ENCODE measurements at places on chromosomes 12 and 14.

DNA sequence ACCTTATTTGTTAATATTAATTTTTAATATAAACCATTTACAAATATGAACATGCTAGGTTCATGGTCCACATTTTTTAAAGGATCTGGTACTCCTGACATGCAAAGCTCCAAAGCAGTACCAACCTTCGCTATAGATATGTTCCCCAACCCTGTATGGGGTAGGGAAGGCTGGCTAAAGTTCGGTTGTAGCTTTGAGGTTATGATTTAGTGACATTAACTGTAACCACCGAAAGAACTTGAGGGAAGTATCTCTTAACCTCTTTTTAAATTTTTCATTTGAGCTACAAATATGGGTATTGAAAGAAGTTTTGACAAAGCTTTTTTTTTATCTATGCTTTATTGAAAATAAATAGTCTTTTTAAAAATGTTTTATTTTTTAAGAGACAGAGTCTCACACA, 115.5 kb downstream of the DYRK2 start:
- no peak for DNase-seq

GRCh38 chr12:10562306-10562933, 51.0 kb downstream of the MAGOHB start:
- DNase-seq, result no peak

- DNase-seq, result no peak
Observed at GRCh38 chr14:63692310-63693020, 35.4 kb downstream of the SGPP1 start.

GRCh38 chr14:58770491-58770982, 132.8 kb downstream of the DACT1 start:
- no peak for DNase-seq

- DNase-seq, result peak; percentile 14
Observed at GRCh38 chr12:46267825-46268582, 839 bp downstream of the SLC38A1 start.

DNA sequence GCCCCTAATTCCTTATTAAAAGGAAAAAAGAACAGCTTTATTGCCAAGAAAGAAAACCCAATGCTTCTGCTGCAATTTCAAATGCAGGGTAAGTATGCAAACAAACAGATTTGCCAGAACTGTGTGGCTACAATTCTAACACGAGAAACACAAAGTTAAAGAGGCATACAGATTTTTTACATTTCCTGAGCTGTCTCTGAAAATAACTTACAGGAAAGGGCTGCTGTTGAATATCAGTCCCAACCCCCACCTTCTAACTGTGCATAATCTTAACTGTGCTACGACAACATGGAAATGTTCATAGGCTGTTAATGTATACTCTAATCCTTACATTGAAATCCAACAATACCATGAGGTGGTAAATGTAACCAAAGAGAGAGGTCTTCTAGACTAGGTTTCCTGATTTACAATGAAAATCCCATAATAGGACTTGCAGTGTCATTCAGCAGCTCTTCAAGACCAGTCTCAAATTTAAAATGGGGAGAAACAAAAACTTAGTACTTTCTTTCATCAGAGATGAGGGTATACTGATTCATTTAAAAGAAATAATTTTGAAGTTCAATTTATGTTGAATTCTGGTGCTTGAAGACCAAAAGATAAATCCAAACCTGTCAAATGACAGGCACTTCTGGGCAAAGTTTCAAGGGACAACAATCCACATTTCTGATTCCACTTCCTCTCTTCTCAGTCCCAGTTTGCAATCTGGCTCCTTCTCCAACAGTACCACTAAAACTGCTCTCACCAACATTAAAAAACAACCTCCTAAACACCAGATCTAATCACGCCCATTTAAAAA, 14.4 kb downstream of the FGD6 start:
- DNase-seq, result no peak

- DNase-seq, result no peak
Observed at GRCh38 chr12:105880824-105881388, 257.8 kb downstream of the NUAK1 start.

DNA sequence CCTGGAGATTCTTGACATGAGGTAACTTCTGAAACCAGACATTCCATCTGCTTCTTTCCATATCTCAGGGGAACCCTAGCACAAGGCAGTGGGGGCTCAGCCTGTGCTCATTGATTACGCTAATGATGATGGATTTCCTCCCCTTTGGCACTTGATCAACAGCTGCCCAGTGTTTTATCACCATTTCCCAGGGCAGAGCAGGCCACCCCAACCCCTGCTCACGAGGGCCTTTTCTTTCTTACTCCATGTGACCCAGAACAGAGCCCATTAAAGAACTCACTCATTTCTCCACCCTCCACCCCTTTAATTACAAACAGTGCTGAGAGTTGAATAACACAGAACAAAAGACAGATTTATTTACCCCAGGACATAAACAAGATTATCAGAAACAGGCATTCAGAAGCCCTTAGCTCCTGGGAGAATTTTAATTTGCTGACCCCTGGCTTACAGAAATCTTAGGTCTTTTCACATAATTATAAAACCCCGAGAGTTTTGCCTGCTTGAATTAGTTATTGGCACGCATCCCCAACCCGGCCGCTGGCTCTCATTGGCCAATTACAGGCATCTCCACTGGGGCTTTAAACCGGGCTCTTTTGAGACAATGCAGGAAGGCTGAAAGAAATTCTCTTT, 32.0 kb upstream of the CCDC60 start:
- DNase-seq, result no peak

DNA sequence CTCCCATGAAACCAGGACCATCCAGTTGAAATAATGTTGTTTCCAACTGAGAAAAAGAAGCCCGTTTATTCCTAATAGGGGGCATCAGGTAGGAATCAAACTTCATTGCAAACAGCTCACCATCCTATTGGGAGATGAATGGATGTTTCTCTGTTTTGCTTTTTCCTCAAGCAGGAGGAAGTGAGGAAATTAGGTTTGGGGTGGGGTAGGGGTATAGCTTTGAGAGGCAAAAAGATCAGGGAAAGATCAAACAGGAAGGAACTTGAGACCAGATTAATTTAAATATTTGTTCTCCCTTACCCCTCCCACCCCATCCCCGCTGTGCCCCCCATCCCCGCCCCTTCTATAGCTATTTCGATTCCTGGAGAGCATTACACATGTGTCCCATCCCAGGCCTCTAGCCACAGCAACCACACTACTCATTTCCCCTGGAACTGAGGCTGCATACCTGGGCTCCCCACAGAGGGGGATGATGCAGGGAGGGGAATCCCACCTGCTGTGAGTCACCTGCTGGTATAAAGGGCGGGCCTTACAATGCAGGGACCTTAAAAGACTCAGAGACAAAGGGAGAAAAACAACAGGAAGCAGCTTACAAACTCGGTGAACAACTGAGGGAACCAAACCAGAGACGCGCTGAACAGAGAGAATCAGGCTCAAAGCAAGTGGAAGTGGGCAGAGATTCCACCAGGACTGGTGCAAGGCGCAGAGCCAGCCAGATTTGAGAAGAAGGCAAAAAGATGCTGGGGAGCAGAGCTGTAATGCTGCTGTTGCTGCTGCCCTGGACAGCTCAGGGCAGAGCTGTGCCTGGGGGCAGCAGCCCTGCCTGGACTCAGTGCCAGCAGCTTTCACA, at the start of gene IL23A:
IL23A (plus strand) TSS at position 577 of the 850 bp plus-strand sequence; CDS start at position 738, 161 bp downstream.
- peak; percentile 42 for DNase-seq

- DNase-seq, result no peak
Observed at GRCh38 chr12:114695305-114695592, 11.3 kb upstream of the TBX3 start.

GRCh38 chr14:77583657-77584056, 32.8 kb downstream of the SPTLC2 start:
- DNase-seq, result no peak

DNA sequence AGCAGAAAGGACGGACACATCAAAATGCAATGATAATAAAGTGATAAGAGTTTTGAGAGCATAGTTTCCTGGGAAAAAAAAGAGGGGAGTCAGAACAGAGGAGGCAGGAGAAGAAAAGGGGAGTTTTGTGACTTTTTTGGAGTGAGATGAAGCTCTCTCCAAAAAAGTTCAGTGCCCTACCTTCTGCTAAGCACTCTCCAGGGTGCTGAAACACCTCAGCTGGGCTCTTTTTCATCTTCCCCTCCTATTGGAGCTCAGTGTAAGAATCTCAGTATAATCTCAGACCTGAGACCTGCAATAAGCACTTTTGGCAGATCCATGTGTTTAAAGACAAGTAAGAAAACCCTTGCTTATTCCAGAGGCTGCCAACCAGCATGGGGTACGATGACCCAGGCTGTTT, 58.9 kb upstream of the SRRM4 start:
- DNase-seq, result no peak

DNA sequence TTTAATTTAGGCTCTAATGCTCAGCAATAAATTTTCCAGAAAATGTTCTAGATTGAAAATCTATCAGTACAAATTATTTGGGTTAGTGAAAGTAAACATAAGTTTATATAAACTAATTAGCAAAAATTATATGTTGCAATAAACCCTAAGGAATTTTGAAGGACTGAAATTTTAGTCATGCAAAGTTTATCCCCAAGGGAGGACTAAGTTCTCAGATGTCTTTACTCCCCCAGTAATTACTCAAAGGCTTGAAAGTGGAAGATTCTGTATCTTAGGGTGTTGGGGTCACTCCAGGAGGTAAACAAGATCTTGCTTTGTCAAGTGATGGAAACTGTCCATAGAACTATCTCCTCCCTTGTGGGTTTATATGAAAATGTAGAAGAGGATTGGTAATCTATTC, 183.7 kb downstream of the AKAP6 start:
- DNase-seq, result no peak

DNA sequence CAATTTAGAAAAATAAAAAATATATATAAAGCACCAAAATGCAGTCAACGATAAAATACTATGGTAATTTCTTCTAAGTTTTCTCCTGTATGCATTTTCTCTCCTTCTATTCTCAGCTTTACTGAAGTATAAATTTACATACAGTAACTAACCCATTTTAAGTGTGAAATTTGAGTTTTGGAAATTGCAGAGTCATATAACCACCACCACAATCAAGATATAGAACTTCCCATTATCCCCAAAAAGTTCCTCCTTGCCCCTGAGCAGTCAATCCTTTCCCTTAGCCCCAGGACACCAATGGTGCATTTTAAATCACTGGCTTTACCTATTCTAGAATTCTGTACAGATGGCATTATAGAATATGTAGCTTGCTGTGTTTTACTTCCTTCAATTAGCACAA, 31.0 kb upstream of the BBS10 start:
- DNase-seq, result no peak

- no peak for DNase-seq
Observed at GRCh38 chr12:127690161-127690560, 576.8 kb upstream of the TMEM132C start.

DNA sequence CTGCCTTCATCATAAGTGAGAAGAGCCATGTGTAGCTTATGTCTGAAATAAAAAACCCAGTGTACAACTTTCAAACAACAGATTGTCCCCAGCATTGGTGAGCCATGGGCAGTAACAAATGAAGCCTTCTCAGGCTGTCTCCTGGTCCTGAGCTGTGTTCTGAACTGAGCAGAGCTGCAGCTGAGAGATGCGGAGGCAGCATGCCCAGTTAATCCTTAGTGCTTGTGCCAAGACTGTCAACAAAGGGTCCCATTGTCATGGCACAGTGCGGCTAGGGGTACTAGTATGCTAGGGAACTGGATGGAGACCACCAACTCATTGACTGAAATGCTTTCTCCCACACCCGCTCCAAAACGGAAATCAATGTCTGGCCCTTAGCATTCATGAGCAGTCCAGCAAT, 154.3 kb downstream of the RMST start:
- no peak for DNase-seq

DNA sequence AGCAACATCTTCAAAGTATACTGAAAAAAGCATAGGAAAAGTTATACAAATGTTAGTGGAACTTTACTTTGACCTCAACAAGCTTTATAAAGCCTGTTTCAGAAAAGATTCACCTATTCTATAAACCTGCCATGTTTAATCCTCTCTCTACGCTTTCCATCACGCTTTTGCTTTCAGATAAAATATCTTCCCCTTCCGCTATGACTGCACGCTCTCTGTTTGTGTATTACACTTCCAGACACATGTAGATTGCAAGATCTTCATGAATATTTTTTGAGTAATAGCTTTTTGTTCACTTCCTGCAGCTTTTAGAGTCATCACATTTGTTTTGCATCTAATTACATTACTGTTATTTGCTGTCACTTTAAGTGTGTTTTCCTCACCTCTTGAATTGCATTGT, 271.4 kb downstream of the RASSF9 start:
- DNase-seq, result no peak

- no peak for DNase-seq
Observed at GRCh38 chr12:120101182-120101581, 15.4 kb downstream of the RAB35 start.

DNA sequence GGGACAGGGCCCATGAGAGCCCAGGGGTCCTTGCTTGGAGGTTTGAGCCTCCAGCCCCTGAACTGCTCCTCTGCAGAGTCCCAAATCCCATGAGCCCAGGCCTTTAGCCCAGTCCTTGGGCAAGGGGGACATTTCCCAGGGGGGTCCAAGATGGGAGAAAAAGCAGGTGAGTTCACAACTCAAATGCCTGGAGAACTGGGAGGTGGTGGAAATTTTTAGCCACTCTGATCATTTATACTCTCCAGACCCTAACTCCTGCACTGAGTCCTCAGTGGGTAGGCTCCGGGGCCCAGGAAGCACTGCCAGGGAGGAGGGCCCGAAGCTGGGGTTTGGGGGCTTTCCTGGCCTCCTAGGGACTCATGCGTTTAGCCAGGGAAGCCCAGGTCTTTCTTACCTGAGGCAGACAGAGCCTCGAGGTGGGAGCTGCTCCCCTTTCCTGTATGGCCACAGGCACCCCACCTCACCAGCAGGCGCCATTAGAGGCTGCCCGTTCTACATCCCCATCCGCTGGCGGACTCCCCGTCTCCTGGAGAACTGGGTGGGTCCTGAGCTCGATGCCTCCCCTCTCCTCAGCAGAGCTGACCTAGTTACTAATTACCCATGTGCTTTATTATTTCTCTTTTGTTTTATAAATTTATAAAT, 998 bp downstream of the HNF1A start:
- no peak for DNase-seq

- DNase-seq, result no peak
Observed at GRCh38 chr14:91501951-91502930, 7.9 kb downstream of the PPP4R3A start.

DNA sequence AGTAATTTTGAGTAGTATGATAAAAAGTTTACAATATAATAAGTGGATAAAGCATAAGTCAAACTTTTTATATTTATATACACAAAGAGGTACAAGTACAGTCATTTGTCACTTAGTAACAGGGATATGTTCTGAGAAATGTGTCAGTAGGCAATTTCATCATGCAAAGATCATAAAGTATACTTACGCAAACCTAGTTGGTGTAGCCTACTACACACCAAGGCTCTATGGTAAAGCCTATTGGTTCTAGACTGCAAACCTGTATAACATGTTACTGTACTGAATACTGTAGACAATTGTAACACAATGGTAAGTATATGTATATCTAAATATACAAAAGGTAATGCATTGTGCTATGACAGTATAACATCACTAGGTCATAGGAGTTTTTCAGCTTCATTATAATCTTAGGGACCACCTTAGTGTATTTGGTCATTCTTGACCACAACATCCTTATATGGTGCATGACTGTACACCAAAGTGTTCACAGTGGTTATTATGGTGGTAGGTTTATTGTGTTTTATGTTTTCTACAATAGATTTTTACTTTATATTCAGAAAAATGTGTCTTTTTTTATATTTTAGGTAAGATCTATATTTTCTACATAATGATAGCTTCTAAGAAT, 14.9 kb upstream of the SCFD1 start:
- no peak for DNase-seq

GRCh38 chr12:112992541-112993398, 14.5 kb downstream of the OAS2 start:
- peak; percentile 29 for DNase-seq

GRCh38 chr12:77888611-77889010, 57.9 kb downstream of the NAV3 start:
- no peak for DNase-seq
